EL (cell line): ENCODE measurements at places on chromosomes 16 and 17.

- DNase-seq: peak; percentile 86
These were observed at the start of gene UBE2O for GRCh38 chr17:76452660-76453430. TSS of gene UBE2O (minus strand) at chr17:76453152. CDS start at chr17:76453141, 11 bp downstream.

GRCh38 chr17:42039794-42040763 lies 10.3 kb downstream of the C17orf113 start:
- DNase-seq: no peak

DNA sequence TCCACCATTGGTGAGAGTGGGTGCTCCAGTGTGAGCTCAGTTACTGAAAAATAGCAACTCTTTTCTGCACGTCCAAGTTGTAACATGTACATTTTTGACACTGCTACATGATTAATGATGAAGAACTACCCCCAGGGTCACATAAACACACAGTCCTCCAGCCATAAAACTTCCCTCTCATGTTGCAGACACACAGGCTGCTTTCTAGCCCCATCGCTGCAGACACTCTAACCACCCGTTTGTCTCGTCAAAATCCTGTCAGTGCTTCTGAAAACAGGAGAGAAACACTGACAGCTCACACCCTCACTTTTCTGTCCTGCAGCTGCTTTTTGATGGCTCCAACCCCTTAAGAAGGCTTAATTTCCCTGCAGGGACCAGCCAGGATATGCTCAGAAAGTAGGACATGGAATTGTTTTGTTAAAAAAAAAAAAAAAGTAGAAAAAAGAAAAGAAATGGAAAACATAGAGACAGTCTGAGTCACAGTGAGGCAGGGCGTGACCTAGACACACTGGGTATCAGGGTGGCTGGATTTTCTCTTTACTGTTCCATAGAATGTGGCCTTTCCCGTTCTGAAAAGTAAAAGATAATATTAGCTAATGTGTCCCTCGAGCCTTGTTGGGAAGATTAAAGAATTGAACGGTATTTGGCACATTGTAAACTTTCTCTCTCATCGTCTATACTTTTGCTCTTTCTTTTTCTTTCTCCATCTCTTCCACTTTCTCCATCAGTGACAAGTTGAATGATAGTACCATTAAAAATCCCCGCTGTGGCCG lies 20.7 kb upstream of the CCL5 start:
- no peak for DNase-seq

DNA sequence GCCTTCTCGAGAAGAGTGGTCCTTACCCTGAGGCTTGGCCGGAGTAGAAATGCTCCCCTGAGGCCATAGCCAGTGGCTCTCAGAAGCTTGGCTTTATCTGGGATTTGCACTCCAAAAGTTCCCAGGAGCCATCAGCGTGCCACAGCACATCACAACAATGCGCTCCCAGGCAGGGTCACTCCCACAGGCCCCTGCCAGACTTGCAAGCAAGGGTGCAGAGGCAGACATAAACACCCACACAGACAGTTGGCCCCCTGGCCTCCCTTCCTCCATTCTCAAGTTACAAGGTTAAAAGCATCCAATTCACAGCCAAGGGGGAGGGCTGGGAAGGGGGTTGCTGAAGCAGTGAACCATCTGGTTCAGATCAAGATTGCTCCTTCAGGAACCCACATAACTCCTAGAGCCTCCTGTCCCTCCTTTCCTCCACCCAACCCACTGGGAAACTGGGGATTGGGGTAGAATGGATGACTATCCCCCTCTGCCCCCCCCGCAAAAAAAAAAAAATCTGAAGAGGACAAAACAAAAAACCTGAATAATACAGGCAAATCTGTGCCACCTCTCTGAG lies 1.8 kb downstream of the ST3GAL2 start:
- DNase-seq: peak; percentile 87

- no peak for DNase-seq
These were observed 316.4 kb upstream of the MYOCD start for GRCh38 chr17:12349297-12349696.

DNA sequence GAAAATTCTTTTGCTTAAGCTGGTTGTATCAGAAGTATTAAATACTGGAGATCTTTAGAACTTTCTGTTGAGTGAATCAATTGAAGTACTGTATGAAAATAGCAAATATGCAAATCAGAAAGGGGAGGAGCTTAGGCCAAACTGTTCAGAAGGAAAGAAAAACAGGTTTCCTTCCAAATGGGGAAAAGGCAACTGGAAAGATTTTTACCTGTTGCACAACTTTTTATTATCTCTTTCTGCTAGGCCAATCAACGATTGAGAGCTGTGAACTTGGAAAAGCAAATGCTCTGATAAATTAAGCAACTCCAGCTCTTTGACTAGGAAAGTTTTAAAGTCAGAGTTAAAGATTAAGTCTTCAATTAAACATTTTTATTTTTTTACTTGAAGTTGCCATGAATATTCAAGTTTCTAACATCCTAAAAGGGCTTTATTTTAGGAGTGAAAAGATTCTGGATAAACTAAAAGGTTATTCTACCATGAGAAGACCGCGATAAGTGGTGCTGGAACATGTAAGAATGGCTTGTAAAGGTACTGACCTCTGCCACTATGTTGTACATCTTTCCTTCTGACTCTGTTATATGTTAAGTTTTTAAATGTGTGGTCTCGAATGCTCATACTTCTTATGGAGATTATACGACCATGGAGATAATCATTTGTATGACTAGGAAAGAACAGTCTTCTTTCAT lies 16.5 kb downstream of the DCUN1D3 start:
- DNase-seq: no peak

- peak; percentile 34 for DNase-seq
These were observed 2.6 kb upstream of the SPHK1 start for GRCh38 chr17:76381633-76382350.

DNA sequence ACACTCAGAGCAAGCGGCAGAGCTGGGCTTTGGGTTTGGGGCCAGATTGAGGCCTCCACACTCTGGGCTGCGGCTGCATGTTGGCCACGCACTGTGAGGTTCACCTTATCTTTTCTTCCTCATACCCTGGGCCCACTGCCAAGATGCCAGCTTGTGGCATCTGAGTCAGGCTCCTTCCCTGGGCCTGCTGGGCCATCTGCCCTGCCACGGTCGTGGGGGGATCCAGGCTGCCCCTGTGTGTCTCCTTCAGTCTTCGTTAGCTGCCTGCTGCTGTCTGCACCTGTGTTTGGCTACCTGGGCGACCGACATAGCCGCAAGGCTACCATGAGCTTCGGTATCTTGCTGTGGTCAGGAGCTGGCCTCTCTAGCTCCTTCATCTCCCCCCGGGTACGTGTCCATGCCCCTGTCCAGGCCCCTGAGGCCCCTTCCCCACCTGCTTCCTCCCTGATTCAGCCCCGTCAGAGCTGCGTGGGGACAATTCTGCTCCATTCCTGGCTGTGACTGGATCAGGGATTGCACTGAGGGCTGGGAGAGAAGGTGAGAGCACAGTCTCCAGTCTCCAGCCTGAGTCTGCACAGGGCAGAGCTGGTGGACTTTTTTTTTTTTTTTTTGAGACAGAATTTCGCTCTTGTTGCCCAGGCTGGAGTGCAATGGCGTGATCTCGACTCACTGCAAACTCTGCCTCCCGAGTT lies 11.2 kb downstream of the SPNS3 start:
- no peak for DNase-seq

- no peak for DNase-seq
These were observed 409 bp downstream of the ACSF2 start for GRCh38 chr17:50426472-50426782.

DNA sequence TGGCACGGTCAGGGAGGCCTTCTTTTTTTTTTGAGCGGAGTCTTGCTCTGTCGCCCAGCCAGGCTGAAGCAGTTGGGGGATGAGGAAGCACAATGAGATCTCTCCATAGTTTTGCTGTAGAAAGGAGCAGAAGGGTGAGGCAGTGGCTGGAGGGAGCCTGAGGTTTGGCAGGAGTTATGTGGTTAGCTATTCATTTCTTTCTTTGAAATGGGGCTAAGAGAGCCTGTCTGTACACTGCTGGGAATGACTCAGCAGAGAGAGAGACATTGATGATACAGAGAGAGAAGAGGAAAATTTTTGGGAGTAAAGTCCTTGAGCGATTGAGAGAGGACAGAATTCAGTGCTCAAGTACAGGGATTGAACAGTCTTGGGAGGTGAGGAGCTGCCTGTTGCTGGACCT lies 22.1 kb downstream of the NOS2 start:
- peak; percentile 21 for DNase-seq

DNA sequence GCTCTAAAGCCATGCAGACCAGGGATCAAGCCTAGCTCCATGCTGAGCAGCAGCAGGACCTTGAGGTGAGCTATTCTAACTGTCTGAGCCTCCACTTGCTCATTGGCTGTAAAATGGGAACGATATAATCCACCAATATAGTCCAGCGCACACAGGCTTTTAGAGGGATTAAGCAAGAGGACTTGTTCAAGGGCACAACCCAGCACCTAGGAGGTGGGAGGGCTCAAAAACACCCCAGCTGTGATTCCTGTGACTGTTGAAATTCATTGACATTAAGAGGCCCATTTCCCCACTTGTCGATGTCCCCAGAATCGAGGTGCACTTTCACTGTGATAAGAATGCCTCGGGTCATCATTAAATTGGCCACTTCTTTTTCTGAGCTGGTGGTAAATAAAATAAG lies 4.1 kb downstream of the USH1G start:
- DNase-seq: no peak

GRCh38 chr16:11187522-11188023 lies 68.4 kb downstream of the SOCS1 start:
- DNase-seq: no peak

DNA sequence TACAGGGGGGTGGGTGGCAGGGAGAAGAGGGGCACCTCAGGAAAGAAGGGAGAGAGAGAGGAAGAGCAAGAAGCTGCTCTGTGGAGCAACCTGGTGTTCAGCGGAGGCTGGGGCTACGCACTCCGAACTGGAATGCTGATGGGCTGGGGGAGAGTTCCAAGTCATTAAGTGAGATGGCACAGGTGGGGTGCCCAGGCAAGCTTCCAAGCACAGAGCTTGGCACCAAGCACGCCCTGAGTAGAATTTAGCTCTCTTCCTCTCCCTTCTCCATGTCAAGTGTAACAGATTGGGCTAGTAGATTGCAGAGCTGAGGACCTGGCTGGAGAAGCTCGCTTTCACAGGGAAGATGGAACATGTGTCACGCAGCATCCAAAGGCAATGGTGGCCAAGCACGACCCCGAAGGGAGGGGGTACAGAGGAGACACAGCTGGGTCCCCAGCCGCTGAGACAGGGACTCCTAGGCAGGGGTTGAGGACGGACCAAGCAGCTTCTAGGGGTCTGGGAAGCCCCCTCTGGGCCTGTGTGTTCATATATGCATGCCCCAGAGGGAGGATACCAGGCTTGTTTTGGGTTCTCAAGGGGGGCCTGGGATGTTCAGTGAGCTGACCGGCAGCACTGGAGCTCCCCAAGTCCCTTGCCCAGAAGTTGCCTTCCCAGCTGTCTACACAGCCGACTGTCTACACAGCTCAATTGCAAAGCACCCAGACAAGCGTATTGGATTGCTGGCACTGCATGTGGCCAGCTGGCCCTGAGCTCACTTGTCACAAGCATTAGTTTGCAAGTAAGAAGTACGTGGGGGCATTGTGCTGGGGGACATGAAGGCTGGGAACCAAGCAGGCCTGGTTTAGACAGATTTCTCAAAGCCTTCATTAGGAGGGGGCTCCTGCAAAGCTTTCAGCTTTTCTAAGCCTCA lies 247.8 kb downstream of the ENGASE start:
- DNase-seq: no peak

- DNase-seq: peak; percentile 56
These were observed 184.4 kb downstream of the MSI2 start for GRCh38 chr17:57440522-57441269.

GRCh38 chr16:15856182-15856581 lies 646 bp downstream of the MYH11 start:
- no peak for DNase-seq

- DNase-seq: no peak
These were observed 18.4 kb downstream of the MTHFSD start for GRCh38 chr16:86536621-86537020.

GRCh38 chr17:42247734-42248133 lies 28.5 kb downstream of the STAT5B start:
- peak; percentile 74 for DNase-seq

DNA sequence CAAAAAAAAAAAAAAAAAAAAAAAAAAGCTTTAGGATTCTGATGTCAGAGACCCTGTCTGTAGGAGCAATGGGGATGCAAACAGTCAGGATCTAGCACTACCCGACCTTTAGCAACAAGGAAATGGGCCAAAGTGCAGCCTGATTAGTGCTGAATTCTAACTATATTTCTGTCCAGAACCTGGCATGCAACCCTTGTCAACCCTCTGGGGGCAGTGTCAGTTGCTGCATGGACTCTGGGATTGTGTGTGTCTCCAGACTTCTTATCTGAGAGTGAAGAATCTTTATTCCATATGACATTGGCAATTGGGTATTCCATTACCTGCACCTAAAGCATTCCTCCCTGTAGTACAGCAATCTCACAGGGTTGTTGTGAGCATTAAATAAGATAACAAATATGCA lies 120.3 kb upstream of the CRHR1 start:
- DNase-seq: no peak

- DNase-seq: no peak
These were observed 26.8 kb upstream of the KDM6B start for GRCh38 chr17:7807206-7807605.

DNA sequence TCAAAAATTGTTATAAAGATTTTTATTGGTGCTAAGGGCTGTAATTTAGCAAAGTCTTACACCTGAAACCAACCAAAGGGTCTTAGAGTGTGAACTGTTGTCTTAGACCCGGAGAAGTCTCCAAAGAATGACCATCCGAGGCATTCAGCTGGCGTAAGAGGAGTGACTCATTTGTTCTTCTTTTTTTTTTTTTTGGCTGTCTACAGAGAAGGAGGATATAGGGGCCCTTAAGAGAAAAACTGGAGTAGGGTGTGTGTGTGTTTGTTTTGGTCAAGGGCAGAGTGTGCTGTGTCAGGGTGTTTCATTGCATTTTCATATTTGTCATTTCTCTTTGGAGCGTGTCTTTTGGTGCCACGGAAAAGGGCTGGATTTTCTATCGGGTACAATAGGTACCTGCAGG lies 508.0 kb downstream of the WWOX start:
- DNase-seq: no peak

GRCh38 chr17:79657861-79658810 lies 47.3 kb upstream of the RBFOX3 start:
- no peak for DNase-seq

GRCh38 chr17:44283344-44284023 lies 15.5 kb upstream of the SLC4A1 start:
- DNase-seq: no peak

DNA sequence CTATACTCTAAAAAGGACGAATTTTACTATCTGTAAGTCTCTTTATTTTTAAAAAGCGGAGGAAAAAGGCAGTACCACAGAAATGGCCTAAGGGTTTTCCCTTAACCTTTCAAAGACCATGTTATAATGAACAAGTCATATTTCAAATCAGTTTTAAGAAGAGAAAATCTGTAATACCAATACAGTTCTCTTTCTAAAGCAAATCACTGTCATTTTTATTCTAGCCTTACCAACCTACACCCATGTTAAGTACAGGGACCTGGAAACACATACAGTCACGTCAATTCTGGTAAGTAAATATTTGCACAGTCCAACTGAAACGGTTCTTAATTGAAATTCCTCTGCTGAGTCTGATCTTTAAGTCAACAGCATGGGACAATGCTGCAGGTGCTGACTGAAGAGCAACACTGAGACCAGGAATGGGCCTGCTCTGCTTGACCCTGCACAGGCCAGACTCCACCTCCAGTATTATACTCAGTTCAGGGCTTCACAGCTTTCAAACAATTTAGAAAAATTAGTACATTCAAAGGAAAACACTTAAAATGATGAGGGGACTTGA lies 20.2 kb downstream of the MBTPS1 start:
- no peak for DNase-seq
